Stimulated activated CD8-positive, alpha-beta memory T cell treated with anti-CD3 and anti-CD28 coated beads, Interleukin-4, amount 100 ng/mL, for 1 hour (primary cell): ENCODE measurements at places on chromosomes 16 and 17.
A peak's percentile ranks its signal among the peaks of the same experiment; 100 is the strongest.

DNA sequence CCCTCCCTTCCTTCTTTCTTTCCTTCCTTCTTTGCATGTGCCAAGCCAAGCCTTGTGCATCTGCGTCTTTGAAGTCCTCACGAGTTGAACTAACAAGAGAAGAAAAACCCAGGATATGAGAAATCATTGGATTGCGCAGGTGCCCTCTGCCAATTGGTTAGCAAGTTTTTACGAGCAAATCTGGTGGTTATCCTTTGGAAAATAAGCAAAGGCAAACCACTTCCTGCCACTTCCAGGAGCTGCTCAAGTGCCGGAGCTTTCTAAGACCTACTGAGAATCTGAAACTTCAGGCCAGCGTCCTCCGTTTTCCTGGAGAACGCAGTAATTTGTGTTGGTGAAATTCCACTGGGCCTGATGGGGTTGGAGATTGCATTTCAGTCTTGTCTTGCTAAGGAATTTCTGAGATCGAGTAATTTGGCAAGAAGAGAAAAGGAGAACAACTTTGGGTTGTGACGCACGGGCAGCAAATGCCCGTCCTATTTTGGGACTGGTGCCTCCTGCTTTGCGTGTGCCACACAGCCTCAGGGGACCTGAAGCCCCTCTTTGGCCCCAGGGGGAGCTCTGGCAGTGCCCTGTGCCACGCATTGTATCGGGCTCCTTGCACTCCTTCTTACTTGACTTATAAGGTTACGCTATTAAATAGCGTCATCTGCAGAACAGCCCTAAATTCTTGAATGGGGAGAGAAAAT, 56.4 kb downstream of the CMIP start:
- DNase-seq = no peak

DNA sequence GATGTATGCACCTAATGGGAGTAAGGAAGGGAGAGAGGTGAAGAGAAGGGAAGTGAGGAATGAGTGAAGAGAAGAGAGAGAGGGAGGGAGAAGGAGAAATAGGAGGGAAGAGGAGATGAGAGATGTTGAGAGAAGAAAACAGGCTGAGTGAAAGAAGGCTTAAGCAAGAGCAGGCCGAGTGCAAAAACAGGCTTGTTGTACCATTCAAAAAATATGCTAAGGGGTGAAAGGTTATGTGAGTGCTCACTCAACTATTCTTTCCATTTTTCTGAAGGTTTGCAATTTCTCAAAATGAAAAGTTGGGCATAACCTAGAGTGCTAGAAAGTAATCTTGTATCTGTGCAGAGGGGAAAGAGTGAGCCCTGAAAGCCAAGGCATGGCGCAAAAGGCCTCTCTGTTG, 22.9 kb downstream of the RPGRIP1L start:
- no peak for DNase-seq

DNA sequence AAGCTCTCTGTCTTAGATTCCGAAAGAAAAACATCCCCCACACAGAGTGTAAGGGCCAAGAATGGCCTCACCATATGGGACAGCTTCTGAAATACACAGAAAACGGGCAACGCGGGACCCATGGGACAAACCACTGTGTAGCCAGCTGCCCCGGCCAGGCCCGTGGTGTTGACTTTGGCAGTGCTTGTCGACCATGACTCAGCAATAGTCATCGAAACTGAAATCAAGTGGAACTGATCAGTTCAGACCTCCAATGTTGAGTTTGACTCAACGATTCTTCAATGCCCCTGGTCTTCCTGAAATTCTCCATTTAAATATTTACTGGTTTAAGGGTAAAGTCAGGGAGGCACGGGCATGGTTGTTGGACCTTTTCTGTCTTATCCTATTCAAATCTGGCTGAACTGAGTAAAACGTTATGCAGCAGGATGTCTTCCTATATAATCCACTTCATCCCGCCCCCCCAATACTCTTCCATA, 27.5 kb downstream of the ZFHX3 start:
- DNase-seq = no peak

DNA sequence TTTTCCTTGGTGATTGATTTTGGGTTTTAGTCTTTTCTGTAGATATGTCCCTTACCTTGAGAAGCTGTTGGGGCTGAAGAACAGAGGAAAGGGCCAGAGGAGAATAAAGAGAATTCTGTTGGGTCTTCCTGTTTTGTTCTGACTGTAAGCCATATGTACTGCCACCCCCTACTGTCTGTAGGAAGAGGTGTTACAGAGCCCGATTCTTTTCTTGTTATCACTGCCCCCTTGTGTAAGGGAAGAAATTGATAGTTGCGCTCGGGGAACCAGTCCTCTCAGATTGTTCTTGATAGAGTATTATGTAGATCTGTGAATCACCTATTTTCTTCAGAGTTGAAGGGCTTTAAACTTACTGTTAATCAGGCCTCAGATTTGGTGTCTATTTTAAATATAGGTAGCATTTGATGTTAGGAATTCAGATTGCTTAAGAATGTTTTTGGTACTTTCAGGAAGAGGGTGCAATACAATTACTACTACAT, 2.4 kb downstream of the TANC2 start:
- no peak for DNase-seq

GRCh38 chr17:79986411-79987186, 49.1 kb downstream of the TBC1D16 start:
- no peak for DNase-seq

- no peak for DNase-seq
Measured at GRCh38 chr17:28992185-28992584, 13.6 kb downstream of the SEZ6 start.

DNA sequence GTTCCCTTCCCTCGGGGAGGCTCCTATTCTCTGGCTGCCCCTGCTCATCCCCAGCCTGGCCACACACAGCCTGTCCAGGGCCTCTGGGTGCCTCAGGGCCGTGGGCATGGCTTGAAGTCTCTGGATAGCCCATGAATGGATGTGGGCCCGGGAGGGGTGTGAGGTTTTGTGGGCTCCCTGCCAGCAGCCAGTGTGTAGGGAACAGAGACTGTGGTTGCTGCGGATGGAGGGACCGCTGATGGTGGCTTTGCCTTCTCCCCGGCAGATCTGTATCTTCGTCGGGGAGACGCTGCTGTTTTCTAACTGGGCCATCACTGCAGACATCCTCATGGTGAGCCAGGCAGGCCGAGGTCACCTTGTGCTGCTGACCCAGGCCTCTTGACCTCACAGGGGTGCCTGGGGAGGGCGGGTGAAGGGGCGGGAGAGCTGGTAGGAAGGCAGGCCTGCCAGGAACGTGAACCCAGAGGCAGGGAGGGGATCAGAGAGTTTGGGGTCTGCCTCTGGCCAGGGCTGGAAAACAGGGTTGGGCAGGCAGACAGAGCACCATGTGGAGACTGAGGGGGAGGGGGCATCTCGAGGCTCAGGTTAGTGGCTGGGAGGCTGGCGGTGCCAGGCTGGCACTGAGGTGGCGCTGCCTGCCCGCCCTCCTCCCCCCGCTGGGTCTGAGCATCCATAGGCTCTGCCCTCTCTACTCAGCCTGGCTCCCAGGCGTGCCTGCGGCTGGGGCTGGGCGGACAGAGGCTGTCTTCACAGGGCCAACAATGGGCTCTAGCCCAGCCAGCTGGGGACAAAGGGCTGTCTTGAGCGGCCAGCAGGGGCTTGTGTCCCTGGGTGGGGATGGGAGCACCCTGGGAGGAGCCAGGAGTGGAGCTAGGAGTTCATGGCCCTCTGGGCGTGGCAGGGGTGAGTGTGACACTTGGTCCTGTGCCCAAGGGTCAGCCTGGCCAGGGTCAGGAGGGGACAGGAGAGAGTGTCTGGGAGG, 21.4 kb downstream of the MYBBP1A start:
- no peak for DNase-seq

- DNase-seq = no peak
Measured at GRCh38 chr17:1126801-1127550, 52.8 kb downstream of the ABR start.

DNA sequence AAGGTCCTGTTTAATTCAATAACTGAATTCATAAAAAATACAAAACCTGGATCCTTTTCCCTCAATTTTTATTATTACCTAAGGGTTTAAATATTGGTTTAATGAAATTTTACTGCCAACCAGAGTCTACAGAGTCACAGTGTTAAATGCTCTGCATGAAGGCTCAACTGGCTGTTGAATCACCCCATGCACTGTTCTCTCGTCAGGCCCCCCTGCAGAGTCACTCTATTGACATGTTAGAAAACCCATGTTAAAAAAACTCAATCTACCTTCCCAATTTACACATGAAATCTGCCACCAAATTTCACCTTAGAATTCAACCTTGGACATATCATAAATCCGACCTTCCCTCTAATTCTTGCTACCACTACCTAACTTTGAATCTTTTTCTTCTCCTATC, 43.3 kb upstream of the ULK2 start:
- DNase-seq = no peak

GRCh38 chr17:46121841-46122485, 71.3 kb downstream of the KANSL1 start:
- DNase-seq = no peak

GRCh38 chr17:78127239-78127887, 1.2 kb downstream of the TMC6 start:
- no peak for DNase-seq

- no peak for DNase-seq
Measured at GRCh38 chr17:43373356-43373755, 25.4 kb upstream of the ARL4D start.

DNA sequence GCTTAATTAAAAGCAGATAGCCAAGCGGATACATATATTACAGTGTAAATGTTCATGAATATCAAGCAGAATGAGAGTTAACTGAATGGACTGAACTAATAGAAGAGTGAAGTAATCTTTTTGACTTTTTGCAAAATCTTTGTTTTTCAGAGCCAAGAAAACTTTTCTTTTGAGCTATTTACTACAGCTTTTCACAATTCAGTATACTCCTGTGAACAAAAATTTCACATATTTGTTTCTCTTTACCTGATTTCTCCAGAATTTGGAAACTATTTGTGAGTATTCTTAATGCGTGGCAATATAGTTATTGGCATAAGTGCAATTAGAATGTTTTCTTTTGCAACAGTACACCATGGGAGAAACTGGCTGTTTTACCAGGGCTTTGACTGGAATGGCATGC, 9.1 kb upstream of the DUXB start:
- DNase-seq = no peak

GRCh38 chr16:2214719-2214968, at the start of gene PGP:
Gene PGP (minus strand): TSS chr16:2214840. CDS start chr16:2214777, 63 bp downstream.
- no peak for DNase-seq

GRCh38 chr17:3556916-3557767, 470 bp downstream of the TRPV3 start:
- DNase-seq = no peak

GRCh38 chr16:65490286-65490685, 368.4 kb upstream of the CDH11 start:
- no peak for DNase-seq

DNA sequence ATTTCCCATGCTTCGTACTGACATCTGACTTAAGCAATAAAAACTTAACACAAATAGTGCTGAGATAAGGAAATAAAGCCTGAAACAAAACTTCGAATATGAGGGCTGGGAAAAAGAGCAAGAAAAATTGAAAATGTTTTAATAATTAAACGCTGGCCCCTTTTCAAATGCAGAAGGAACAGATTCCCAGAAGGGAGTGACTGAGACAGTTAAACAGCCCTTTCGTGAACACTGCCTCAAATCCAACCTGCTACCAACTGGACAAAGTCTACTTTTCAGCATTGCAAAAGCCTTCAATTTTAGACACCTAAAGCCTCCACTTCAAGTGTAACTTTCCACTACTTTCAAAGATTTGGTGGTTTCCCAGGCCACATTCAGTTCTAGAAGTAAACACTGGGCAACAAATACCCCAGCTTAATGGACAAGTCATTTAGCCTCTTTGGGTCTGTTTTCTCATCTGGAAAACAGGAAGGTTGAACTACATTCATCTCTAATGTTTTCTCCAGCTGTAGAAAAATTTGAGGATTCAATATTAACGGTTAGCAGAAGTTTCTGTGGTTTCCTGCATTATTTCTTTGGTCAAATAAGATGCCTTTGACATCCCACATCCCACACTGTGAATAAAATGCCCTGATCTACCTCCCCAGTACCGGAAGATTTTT, 11.8 kb downstream of the RFFL start:
- no peak for DNase-seq

GRCh38 chr17:44901411-44901921, 2.2 kb upstream of the EFTUD2 start:
- no peak for DNase-seq

- DNase-seq = no peak
Measured at GRCh38 chr16:56914896-56915295, 17.0 kb upstream of the HERPUD1 start.

- DNase-seq = peak; percentile 37
Measured at GRCh38 chr16:56317998-56318826, 107.1 kb downstream of the AMFR start.

DNA sequence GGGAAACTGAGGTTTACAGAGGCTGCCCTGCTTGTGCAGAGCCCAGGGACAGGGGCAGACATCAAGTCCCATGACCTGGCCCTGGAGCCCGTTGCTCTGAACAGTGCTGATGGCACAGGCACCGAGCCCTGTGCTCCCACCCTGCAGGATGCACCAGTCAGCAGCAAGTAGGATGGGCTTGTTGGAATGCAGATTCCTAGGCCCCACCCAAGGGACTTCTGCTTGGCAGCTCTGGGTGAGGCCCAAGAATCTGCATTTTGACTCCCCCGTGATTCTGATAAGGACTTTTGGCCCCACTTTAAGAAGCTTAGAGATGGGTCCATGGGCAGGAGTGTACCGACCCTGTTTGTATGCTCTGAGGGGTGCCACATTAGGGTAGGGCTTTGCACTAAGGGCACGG, 23.3 kb downstream of the LASP1 start:
- no peak for DNase-seq

GRCh38 chr16:12433691-12434390, 369.8 kb downstream of the CPPED1 start:
- no peak for DNase-seq

DNA sequence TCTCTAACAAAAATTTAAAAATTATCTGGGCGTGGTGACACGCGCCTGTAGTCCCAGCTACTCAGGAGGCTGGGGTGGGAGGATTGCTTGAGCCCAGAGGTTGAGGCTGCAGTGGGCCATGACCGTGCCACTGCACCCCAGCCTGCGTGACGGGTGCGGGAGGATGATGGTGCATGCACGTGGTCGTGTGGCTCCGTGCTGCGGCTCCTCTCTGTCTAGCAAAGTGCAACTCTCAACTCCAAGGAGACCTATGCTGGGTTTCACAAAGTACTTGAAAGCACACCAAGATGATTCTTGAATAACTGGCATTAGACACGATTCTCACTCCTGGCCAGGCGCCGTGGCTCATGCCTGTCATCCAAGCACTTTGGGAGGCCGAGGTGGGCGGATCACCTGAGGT, 25.8 kb downstream of the NXN start:
- DNase-seq = no peak

DNA sequence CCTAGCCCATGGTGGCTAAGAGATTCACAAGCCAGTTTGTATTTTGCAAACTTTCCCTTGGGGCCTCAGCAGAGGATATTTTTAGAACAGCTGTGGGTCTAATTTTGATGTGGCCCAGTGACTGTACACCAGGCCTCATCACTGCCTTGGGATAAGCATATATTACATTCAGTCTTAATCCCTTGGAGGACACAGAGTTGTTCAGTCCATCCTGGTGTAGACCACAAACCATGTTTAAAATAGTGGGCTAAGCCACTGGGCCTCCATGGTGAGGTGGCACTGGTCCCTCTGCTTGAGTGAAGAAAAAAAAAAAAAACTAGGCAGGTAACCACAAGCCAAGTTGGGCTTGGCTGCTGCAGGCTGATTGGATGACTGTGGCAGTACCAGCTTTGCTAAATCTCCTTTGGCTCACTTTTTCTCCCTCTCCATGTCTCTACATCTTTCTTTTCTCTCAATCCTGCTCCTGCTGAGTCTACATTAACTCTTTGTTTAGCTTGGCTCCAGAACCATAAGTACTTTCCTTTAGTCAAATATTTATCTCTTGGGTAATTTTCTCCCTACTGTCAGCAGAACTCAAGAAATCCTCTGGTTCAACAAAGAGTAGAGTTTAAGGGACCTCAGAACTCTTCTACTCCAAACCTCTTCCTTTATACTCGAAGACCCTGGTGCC, 120.0 kb upstream of the TBX2 start:
- DNase-seq = no peak
